ENCODE measurements at places on chromosomes 16 and 17.

- no peak for DNase-seq
Measured at GRCh38 chr16:49994006-49994405, 31.0 kb upstream of the CNEP1R1 start.

DNA sequence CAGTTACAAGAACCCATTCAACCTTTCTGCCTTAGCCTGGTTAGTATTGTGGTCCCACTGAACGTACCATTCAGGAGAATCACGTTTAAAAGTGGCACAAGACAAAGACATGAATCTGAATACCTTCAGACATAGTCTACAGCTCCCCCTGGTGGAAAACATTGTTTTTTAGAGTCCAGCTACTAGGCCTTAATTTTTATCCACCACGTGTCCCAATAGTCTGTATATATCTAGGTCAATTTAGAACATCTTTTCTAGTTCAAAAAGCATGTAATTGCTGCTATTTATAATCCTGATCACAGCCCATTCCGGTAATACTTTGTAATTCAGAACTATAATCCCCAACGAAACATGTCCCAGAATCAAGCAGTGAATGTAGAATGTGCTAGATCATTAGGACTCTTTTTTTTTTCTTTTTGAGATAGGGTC lies 13.7 kb upstream of the GUCY2D start:
- peak; percentile 42 for DNase-seq

DNA sequence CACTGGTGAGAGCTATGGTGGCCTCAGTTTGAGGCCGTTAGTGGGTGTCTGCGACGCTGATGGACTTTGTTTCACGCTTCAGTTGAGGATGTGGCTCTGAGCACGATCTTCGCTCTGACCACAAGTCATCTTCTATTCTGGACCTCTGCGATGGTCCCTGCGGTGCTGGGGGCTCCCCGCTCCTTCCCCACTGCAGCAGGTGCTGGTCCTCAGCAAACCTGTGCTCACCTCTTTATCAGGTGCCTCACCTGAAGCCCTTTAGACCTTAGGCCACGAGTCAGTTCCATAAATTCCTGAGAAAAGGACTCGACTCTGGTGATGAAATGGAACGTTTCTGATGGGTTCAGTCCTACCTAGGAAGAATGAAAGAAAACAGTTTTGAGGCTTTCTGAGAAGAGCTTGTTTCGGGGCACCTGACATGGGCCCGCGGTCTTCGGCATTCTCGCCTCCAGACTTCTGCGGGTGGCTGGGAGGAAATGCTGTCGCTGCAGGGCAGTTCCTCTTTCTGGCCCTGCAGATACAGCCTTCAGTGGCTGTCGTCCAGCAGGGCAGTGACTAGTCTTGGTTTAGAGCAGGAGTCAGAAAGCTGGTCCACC lies 4.7 kb downstream of the KCTD5 start:
- peak; percentile 58 for DNase-seq

- DNase-seq: no peak
Measured at GRCh38 chr16:88320947-88321634, 61.7 kb upstream of the ZNF469 start.

- DNase-seq: no peak
Measured at GRCh38 chr17:62986549-62986948, 20.5 kb downstream of the TANC2 start.

DNA sequence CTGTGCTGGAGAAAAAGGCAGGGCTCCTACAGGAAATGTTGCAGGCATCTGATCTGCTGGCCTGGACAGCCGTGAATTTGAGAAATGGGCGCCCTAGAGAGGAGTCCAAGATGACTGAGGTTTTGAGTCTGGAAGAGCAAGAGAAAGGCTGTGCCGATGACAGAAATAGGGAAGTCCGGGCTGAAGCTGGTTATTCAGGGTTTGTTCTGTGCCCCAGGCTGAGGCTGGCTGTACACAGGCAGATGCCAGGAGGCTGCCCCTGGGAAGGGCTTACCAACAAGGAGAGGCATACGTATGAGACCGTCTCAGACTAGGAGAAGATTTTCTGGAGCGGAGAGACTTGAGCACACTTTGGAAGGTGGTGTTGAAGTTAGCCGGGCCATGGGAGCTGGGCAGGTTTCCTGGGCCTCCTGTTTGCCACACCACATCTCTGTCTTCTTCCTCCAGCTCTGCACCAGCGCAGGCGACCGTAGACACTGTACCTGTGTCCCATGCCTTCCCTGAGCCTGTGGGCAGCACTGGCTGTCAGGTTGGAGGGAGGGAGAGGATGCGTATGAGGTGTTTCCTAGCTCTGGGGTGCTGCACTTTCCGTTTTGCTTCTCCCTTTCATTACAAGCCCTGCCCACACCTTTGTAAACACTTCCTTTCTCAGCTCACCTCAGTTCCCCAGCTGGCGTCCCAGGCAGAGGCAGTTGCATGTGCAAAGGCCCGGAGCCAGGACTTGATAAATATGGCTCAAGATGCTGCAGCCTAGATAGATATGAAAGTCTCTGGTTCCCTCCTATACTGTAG lies 80.8 kb downstream of the SPECC1 start:
- DNase-seq: no peak

- DNase-seq: no peak
Measured at GRCh38 chr16:58863042-58863441, 128.9 kb upstream of the GOT2 start.

DNA sequence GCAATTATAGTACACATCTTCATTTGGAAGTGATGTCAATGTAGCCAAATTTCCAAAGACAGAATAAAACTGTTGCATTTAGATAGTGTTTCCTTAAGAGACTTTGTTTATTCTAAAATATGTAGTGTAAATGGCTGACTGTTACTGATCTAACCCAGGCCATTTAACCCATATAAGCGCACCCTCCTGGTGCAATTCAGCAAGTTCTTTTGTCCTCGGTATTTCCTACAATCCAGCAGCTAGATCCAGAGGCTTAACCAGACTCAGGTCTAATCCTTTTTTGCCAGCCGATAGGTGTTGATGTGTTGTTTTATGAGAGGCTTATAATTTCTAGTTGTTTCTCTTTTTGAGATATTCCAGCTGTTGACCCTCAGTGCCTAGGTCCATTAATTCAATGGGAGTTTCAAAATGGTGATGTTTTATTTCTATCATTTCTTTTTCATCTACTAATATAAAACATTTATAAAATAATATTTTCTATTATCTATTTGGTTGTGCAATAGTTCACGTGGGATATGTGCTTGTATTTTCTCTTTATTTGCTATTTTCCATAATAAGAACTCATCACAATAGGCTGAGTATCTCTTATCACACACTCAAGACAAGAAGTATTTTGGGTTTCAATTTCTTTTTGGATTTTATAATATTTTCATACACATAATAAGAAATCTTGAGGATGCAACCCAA lies 14.5 kb downstream of the ABCA9 start:
- DNase-seq: no peak

DNA sequence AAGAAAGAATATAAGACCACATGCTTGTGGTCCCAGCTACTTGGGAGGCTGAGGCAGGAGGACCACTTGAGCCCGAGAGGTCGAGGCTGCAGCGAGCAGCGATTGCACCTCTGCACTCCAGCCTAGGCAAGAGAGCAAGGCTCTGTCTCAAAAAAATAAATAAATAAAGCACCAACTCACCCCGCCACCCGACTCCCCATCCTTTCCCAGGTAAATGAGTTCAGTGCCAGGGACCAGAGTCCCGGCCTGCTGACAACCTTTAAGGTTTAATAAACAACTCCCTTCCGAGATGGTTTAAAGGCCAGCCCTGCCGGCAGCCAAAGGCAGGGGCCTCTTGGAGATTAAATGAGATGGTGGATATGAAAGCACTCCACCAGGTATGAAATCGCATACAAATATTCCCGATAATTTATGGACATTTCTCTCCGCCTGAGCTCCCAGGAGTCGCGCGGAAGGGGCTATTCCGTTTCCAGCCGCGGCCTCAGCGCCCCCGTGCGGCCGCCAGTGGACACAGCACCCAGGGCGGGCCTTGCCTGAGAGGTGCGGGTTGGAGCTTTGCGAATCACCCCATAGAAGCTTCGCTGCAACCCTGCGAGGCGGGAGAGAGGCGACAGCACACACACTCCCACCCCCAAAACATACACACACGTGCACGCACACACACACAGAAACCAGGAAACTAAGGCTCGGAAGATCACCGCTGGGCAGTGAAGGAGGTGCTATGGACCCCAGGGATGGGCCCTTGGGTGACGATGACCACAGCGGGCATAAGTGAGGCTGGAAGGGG lies 4.0 kb upstream of the RPL38 start:
- peak; percentile 70 for DNase-seq

DNA sequence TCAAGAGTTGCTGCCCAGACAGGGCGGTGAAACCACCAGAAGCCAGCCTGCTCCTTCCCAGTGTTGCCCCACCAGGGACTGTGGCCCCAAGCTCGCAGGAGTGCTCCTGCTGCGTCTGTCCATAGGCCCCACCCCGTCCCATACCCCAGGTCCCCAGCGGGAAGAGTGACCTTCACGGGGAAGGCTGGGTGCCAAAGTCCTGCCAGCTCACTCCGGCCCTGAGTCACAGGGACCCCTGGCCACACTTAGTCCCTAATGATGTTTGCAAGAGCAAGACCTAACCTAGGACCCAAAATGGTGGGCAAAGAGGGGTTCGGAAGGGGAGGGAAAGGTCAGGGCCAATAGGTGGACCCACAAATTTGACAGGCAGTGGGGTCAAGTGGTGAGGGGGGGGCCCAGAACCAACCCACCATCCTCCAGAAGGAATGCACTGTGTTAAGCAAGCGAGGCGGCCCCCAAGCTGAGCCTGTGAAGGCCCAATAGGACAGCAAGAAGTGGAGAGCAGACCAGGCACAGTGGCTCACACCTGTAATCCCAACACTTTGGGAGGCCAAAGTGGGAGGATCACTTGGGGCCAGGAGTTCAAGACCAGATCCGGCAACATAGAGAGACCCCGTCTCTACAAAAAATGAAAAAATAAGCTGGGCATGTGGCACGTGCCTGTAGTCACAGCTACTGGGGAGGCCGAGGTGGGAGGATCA lies 3.3 kb downstream of the DOK4 start:
- no peak for DNase-seq

- no peak for DNase-seq
Measured at GRCh38 chr16:71956486-71956885, 43.7 kb downstream of the PKD1L3 start.

- DNase-seq: no peak
Measured at GRCh38 chr16:17101646-17102045, 369.1 kb downstream of the XYLT1 start.

DNA sequence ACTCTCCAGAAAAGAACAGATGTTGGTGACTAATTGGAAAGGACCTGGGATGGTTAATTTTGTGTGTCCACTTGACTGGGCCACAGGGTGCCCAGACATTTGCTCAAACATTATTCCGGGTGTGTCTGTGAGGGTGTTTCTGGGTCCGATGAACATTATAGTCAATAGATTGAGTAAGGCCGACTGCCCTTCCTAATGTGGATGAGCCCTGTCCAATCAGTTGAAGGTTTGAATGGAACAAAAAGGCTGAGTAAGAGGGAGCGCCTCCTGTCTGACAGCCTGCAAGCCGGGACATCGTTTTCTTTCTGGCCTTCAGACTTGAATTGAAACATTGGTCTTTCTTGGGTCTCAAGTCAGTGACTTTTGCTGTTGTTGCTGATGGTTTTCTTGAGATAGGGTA lies 22.8 kb upstream of the ITPRIPL2 start:
- no peak for DNase-seq

GRCh38 chr17:75779987-75780889 lies 4.4 kb upstream of the UNK start:
- no peak for DNase-seq

- no peak for DNase-seq
Measured at GRCh38 chr17:33284022-33284421, 9.1 kb downstream of the ASIC2 start.

DNA sequence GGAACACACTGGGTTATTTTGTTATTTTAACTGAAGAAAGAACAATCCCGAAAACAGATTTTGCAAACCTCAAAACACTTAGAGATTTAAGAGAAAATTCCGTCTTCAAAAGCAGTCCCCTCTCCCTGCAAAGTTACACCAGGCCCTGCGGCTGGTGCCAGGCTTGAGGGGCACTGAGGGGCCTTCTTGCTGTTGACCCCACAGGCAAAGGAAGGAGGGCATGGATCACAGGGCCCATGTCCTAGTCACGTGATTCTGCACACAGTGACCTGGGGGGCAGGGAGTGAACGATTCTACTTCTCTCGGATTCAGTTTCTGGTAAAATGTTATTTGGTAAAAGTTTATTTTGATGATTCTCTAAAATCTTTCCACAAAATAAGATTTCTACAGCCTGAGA lies 55.3 kb upstream of the FASN start:
- no peak for DNase-seq

GRCh38 chr16:56337858-56338325 lies 87.5 kb downstream of the AMFR start:
- peak; percentile 28 for DNase-seq

DNA sequence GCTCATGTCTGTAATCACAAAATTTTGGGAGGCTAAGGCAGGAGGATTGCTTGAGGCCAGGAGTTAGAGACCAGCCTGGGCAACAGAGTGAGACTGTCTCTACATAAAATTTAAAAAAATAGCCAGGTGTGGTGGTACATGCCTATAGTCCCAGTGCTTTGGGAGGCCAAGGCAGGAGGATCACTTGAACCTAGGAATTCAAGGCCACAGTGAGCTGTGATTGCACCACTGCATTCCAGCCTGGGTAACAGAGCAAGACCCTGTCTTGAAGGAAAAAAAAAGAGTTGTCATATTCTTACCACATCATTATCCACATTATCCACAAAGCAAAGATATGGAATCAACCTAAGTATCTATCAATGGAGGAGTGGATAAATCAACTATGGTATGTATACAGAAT lies 21.0 kb upstream of the MAPK3 start:
- no peak for DNase-seq

DNA sequence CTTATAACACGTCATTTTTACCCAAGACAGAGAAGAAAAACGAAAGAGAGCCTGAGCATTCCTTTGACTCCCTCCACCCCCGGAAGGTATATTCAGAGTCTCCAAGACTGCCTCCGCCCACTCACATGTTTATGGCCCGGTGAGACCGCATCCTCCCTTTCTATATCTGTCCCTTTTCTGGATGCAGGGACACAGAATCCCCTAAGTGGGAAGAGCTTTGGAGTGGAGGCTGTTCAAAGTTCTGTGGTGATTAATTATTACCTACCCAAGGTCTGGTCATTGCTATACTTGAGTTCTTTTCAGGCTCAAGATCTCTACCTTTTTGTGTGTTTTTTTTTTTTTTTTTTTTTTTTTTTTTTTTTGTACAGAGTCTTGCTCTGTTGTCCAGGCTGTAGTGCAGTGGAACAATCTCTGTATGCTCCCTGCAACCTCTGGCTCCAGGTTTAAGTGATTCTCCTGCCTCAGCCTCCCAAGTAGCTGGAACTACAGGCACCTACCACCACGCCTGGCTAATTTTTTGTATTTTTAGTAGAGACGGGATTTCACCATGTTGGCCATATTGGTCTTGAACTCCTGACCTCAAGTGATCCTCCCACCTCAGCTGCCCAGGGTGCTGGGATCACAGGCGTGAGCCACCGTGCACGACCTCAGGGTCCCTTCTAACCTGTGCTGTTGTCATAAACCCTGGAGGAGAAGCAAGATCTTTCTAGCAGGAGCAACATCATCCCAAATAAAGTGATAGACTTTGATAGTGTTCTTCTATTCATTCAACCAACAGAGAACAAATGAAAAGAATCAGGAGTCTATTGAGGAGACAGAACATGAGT lies 407.1 kb downstream of the WWOX start:
- no peak for DNase-seq
